ENCODE measurements at places on chromosomes 16 and 17. TPM values are rescaled to one million over a fixed set of nuclear protein-coding genes. Genes with fewer than 3 reads are reported as not detected.

Gene CTF1
- total RNA-seq = not detected

Gene KRTAP4-6
- not detected for total RNA-seq

Gene GSDMA
- total RNA-seq = not detected

Gene HOXB2
- 11.1 TPM for total RNA-seq

Gene CMTM2
- total RNA-seq = not detected

Gene CALB2
- total RNA-seq = 32.3 TPM

Gene CA4
- not detected for total RNA-seq
